ENCODE measurements at places on chromosomes 13 and 19.

DNA sequence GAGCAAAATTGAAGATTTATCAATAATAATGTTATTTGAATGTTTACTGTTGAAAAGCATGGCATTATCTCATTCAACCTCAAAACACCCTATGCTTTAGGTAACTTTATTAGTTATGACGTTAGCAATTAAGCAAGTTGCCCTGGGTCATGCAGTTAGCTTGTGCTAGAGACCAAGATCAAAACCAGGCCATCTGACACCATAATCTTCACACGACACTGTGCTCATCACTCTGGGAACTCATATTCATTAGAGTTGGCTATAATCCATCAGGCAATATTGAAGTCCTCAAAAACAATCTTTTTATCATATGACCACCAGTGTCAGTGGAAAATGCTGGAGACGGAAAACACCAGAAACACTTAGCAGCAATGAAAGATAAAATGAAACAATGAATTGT is 253.5 kb downstream of the PCDH20 start:
- no peak for DNase-seq

DNA sequence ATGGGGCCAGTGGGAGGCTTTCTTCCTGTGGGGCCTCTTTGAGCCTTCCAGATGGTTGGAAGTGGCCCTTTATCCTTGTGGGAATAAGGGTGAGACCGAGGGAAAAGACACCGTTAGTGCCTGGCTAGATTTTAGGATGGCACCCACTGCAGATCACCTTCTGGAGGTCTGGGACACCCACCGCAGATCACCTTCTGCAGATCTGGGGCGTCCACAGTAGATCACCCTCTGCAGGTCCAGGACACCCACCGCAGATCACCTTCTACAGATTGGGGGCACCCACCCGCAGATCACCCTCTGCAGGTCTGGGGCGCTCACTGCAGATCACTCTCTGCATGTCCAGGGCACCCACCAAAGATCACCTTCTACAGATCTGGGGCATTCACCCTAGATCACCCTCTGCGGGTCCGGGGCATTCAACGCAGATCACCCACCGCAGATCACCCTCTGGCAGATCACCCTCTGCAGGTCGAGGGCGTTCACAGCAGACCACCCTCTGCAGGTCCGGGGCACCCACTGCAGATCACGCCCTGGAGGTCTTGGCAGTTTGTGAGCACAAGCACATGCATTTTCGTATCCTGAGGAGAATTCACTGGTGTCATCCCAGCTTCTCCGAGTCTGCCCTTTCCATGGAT is 153.4 kb upstream of the TSHZ3 start:
- no peak for DNase-seq

GRCh38 chr13:38463048-38463447 is 113.4 kb downstream of the UFM1 start:
- DNase-seq, result no peak

GRCh38 chr13:32589471-32589870 is 3.2 kb downstream of the PDS5B start:
- no peak for DNase-seq

DNA sequence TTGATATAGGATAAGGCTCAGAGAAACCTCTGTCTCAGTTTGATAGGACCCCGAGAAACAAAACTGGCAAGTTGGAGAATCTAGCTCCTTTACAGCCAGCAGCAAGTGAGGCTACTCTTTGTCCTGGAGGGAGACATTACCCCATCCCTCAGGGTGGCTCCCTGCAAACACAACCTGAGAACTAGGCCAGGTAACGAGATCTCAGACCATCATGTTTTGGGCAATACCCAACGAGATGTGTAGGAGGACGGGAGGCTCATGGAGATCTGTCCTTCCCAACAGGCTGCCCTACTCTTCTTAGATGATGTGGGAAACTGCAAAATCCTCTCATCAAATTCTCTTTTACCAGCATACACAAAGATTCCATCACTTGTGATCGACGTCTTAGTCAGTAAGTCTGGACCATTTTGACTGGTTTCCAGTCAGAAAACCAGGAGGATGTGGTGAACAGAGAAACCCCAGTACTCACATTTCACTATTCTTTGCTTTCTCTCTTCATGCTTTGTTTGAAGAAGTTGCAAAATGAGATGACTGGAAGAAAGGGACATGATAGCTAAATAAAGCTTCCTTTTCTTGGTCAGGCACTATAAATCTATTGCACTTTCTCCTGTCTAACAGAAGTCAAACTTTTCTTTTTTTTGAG is 6.0 kb upstream of the CTU1 start:
- no peak for DNase-seq

GRCh38 chr19:29365836-29366417 is 153.0 kb upstream of the UQCRFS1 start:
- DNase-seq, result no peak

DNA sequence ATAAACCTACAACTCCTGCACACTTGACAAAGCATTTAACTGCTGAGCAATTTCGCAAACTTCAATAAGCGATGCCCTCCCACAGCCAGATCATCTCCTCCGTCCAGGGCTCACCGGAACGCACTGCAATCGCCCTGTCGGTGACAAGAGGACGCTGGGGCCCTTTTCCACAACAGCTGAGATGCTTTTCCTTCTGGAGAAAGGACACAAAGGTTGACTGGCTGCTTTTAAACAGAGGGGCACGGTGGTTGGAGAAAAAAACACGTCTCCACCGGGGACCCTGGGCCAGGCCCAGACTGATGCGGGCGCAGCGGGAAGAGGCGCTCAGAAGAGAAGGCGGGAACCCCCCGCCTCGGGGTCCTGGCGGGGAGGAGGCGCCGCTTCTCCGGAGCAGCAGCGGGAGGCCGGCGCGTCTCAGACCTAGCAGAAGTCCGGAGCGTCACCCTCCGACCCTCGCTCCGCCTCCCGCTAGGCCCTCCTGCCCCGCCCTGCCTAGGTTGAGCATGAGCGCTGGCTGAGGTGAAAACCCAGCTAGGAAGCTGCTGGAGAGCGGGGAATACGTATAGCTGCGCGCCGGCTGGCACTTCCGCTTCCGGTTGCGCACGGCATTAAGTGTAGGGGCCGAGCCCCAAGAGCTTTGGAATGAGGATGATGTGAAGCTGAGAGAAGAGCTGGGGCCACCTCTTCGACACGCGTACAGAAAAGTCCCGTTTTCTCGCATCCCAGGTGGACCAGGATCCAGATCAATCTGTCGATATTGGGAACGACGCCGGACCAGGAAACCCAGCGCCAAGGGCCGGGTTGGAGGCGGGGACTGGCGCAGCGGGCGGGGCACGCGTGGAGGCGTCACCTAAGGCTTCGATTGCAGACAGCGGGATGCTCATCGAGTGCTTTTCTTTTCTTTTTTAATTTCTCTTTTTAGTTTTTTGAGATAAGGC is at the start of gene ZNF846:
Gene ZNF846, minus strand, starts transcription at position 564 of the 938 bp plus-strand sequence. CDS start 3,788 bp downstream, outside the sequence.
- DNase-seq, result peak; percentile 84

GRCh38 chr19:46487802-46488445 is 7.7 kb downstream of the PNMA8B start:
- DNase-seq, result peak; percentile 52

GRCh38 chr19:14440049-14440448 is 6.9 kb downstream of the PKN1 start:
- peak; percentile 68 for DNase-seq

DNA sequence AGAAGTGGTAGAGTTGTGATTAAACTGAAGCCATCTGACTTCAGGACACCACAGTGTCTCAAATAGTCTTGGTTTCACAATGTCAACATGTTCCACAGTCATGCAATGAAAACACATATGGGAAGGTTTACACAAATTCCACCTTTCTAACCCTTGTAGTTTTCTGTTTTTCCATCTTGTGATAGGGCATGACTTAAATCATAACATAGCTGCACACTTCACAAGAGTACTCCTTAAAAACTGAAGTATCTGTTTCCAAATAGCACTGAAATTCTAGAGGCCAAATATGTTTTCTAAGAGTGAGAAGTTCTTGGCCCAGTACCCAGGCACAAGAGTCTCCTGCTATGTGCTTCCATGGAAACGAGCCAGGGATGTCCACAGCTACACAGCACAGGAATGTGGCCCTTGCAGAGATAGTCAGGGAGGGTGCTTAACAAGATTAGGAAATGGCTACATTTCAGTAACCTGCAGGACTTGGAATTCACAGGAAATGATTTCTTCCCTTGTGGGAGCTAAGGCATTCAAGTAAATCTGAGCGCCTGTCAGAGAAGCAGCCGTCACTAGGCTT is 269.1 kb downstream of the NDFIP2 start:
- no peak for DNase-seq

DNA sequence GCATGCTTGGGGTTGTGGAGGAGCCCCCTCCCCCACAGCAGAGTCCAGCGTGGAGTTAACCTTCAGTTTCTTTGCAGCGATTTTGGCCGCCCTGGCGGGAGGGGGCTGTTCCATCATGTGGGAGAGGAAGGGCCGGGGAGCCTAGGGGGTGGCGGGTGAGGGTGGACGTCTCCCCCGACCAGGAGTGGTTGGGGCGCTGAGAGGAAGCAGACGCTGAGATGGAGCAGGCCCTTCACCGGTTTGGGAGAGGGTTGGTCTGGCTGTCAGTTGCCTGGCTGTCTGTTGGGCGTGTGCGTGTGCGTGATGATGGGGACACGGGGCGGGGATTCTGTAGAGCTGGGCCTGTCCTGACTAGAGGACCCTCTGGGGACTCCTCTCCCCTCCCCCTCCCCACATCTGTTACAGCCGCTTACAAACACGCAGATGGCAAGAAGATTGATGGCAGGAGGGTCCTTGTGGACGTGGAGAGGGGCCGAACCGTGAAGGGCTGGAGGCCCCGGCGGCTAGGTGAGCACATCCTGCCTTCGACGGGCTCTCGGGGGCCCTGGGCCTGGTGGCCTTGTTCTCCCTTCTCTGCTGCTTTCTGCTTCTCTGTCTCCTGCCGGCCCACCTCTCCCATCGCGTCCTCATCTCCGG is 9.8 kb upstream of the LIN7B start:
- DNase-seq, result no peak

DNA sequence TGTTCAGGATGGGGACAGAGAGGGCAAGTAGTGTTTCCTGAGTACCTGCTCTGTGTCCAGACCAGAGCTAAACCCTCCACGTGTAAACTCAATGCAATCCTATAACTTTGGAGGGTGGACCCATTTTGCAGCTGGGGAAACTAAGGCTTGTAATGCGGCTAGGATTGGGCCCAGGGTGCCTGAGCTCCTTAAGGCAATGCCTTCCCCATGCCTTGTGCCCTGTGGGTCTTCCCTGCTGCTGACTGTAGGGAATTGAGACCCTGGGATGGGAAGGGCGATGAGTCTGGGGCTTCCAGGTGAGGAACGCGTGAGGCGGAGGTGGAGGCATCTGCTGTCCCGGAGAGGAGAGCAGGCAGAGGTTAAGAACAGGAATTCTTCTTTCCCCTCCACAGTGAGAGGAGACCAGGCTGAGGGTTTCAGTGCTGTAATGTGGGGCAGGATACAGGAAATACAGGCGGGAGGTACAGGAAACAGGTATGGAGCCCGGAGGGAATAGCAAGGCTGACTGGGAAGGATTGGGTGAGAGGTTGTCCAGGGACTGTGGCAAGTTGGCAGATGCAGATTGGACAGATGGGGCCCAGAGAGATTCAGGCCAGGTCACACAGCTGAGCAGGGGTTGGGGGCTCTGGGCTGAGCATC is 19.2 kb downstream of the SLC27A1 start:
- DNase-seq, result no peak

DNA sequence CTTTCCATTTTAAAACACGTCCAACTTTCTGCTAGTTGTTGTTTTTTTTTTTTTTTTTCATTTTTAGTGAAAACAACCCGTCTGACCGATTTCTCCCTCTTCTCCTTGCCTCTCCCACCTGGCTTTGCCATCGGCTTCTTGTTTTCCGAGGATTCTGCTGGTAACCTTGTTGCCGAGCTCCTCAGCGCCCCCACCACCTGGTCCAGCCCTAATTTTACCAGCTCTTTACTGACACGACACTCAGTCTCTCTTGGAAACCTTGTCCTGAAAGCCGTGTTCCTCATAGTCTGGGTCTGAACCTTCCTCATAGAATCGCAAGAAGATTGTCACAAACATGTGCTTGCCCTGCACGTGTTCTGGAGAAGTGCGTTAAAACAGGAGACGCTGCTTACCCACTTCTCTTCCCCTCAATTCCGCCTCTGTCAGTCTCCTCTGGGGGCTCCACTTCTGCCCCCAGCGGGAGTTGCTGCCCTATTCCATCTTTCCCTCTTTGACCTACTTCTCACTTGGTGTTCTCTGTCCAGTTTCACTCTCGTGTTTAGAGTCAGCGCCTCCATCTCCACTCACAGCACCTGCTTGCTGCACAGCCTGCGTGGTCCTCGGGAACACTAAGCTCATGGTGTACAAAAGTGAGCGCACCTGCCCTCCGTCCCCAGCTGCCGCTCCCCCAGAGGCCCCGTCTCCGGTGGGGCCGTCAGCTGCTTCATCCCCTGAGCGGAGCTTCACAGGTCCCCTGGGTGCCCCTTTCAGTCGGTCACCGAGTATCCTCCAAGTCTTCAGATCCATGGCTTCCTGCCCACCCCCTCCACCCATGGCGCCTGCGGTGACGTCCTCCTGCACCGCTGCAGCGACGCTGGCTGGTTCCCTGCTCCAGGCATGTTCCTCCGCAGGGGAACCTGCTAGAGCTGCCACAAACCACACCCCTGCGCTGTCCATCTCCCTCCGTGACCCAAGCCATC is 65.1 kb downstream of the TM9SF2 start:
- no peak for DNase-seq

DNA sequence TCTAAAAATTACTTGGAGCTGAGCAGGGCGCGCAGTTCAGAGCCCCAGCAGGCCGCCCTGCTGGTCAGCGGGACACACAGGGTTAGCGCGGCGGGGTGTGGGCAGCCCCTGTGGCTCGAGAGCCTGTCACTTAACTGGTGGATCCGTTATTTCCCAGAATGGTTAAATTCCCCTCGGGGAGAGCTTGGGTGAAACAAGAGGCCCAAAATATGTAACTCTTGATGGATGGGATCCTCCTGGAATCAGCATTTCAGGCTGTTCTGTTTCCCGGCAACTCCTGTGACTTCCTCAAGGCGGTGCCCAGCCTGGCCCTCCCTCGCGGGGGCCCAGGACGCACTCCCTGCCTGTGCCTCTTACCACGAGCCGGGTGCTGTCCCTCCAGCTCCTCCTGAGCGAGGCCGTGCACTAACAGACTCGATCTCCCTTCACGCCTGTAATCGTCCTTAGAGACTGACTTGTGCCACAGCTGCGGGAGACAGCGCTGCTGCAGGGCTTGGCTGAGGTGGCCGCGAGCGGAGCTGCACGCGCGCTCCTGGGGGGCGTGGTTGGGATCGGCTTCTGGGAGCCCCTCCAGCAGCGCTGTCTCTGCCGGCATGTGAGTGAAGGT is 9.7 kb downstream of the PTBP1 start:
- no peak for DNase-seq

GRCh38 chr19:12788042-12788681 is 3.1 kb upstream of the JUNB start:
- DNase-seq, result no peak

DNA sequence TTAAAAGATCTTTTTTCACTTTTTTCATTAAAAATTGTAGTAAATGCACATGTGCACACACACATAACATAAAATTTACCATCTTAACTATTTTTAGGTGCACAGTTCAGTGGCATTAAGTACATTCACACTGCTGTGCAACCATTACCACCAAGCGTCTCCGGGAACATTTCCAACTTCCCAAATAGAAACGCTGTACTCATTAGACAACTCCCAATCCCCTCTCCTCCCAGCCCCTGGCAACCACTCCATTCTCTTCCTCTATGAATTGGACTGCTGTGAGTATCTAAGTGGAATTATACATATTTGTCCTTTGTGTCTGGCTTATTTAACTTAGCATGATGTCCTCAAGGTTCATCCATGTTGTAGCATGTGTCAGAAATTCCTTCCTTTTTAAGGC is 11.6 kb downstream of the GJB2 start:
- DNase-seq, result no peak

- DNase-seq, result no peak
These were observed 1567.4 kb downstream of the EFNB2 start for GRCh38 chr13:104967836-104968630.
